Activated CD4-positive, alpha-beta T cell treated with anti-CD3 and anti-CD28 coated beads for 36 hours (primary cell): ENCODE measurements at places on chromosomes 16 and 17. TPM values are rescaled to one million over a fixed set of nuclear protein-coding genes. Genes with fewer than 3 reads are reported as not detected.

The OR3A3 gene
- total RNA-seq, result not detected

DNA sequence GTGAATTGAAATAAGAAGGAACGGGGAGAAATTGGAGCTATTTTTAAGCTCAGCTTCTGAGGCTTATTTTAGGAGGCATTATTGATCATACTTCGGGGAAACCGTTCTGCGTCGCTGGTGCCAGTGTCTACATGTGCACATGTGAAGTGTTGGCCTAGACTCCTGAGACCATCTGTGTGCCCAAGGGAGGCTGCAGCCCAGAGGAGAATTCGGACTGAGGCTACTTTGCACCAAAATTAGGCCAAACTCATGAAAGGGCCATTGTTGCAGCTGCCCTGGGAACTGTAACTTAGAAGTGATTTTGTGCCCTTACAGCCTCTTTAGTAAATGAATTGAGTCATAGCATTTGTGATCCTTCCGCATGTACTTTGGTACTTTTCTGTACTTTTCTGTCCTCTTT is 102.0 kb upstream of the NOL11 start:
- H3K27me3 ChIP-seq, result no peaks in the 10 kb centered on the region
- no peak overlapping the region for H3K4me3 ChIP-seq
- no peak for DNase-seq
- H3K4me1 ChIP-seq, result no peaks in the 10 kb centered on the region
- no peak overlapping the region for H3K27ac ChIP-seq
- H3K36me3 ChIP-seq, result no peaks in the 10 kb centered on the region

DNA sequence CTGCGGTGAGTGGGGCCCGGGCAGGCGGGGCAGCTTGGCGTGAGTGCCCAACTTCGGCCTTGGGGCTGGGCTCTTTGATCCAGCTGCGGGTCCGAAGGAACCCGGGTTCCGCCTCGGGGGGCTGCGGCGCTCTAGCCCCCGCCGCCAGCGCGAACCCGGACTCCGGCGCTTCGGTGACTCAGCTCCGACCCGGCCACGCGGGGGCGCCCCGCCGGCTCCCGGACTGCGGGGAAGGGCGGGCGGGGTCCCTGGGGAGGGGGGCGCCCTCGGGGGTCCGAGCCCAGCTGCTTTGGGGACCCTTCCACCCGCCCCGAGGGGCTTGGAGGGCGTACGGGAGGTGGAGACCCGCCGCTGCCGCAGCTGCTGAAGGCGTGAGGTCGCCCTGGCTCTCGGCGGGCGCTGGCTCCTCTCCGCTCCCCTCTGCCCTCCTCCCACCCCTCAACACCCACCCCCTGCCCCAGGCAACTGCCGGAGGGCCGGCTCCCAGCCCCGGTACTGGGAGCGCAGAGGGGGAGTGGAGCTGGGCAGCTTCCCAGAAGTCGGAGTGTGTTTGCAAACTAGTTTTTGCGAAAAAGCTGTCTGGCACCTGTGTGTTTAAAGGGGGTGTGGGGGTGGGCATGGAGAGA is 516 bp downstream of the CPNE2 start:
- H3K36me3 ChIP-seq, result no peaks in the 10 kb centered on the region
- no peak overlapping the region for H3K27ac ChIP-seq
- H3K27me3 ChIP-seq, result peaks cover 14% of the 10 kb centered on the region
- peak overlapping the region; percentile 68 for H3K4me3 ChIP-seq
- peak; percentile 70 for DNase-seq

GRCh38 chr16:85656351-85657266 is 32.1 kb downstream of the GINS2 start:
- no peaks in the 10 kb centered on the region for H3K4me1 ChIP-seq
- peaks cover 6% of the 10 kb centered on the region for H3K36me3 ChIP-seq
- H3K27ac ChIP-seq, result no peak overlapping the region

- H3K36me3 ChIP-seq, result no peaks in the 10 kb centered on the region
- no peak for DNase-seq
Observed at GRCh38 chr17:34206569-34206968, 48.5 kb upstream of the CCL2 start.

DNA sequence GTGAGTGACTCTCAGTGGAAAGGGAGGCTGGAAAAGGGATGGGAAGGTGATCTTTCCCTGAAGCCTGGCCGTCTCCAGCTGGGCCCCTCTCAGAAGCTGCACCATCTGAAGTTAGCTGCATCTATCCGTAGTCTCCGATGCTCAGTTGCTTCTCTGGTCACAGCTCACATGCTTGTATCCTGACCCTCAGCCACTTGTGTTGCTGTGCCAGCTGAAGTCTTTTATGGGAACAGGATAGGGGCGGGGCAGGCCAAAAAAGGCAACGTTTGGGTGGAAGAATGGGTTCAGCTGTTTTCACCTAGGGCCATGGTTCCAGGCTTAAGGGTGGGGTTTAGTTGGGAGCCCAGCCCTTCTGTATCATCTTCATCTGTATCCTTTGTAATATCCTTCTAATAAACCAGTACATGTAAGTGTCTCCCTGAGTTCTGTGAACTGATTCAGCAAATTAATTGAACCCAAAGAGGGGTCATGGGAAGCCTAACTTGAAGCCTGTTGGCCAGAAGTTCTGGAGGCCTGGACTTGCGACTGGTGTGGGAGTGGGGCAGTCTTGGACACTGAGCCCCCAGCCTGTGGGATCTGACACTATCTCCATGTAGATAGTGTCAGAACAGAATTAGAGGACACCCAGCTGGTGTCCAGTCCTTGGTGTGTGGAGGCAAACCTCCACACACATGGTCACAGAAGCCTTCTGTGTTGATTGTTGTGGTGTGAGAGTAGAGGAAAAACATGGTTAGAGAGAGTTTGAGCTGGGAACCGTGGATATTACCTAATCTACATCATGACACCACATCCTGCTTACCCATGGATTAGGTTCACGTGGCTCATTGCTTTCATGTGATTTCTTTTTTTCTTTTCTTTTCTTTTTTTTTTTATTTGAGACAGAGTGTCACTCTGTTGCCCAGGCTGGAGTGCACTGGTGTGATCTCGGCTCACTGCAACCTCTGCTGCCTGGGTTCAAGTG is 49.3 kb upstream of the FBXO47 start:
- peak overlapping the region; percentile 52 for H3K27ac ChIP-seq
- no peak overlapping the region for H3K4me3 ChIP-seq
- DNase-seq, result no peak
- H3K4me1 ChIP-seq, result peaks cover 30% of the 10 kb centered on the region

DNA sequence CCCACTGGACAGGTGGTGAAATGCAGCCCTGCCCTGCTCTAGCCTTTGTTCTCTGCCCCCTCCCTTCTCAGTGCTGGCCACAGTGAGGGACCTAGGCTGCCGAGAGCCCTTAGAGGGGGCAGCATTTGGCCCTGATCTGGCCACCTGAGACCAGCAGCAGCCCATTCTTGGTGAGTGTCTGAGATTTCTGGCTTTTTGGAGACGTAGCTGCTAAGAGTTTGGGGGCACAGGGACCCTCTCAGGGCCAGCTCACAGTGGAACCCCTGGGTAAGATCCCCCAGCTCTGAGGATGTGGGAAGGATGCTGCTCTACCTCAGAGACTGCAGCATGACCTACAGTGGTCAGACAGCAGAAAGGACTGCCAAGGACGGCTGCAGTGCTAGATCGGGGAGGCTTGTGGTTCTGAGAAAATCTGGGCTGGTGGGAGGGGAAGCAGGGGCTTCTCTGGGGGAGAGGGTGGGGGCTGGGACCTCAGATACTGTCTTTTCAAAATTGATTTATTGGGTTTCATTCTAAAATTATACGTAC is 13.3 kb downstream of the GRB7 start:
- DNase-seq, result no peak
- H3K4me1 ChIP-seq, result peaks cover 28% of the 10 kb centered on the region
- no peak overlapping the region for H3K4me3 ChIP-seq
- H3K36me3 ChIP-seq, result no peaks in the 10 kb centered on the region

GRCh38 chr16:69351309-69352027 is at the start of gene TMED6:
TSS of gene TMED6 (minus strand) at chr16:69351786. CDS start at chr16:69351753, 33 bp downstream.
- DNase-seq, result no peak
- H3K27ac ChIP-seq, result no peak within 1 kb of the TSS
- H3K27me3 ChIP-seq, result no peaks in the 10 kb centered on the region
- H3K4me1 ChIP-seq, result no peaks in the 10 kb centered on the region
- peaks cover 29% of the 10 kb centered on the region for H3K36me3 ChIP-seq
- H3K4me3 ChIP-seq, result no peak within 1 kb of the TSS
